Liver (tissue), 10 donors: ENCODE measurements at places on chromosomes 2 and 18. TPM values are rescaled to one million over a fixed set of nuclear protein-coding genes. Genes with fewer than 3 reads are reported as not detected.

The NEU4 gene
- 58.4 TPM for polyA plus RNA-seq

DNA sequence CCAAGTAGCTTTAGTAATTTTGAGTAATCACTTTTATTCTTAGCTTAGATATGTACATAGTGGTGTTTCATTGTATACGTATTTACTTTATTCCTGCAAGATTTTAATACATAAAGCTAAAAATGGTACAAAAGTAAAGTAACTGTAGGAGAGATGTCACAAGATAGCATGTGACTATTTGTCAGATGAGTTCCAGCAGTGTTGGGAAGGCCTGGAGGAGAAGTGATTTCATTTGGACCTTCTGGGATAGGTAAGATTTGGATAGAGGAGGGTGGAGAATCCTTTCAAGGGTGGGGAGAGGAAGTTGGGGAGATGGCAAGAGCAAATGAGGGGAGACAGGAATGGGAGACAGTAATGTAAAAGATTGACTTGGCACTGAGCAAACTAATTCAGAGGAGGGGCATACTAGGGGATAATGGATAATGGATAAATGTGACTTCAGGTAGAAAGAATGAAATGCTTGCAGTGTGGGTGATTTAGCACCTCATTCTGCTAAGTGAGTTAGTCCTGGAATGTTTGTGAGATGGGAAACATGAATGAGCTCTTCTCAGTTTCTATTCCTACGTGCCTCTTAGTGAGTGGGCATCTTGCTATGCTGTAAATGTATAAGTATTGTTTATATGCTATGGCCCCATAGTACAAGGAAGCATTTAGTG, 10.5 kb downstream of the WDR43 start:
- H3K4me3 ChIP-seq, result no peak overlapping the region
- H3K27me3 ChIP-seq, result no peaks in the 10 kb centered on the region
- no peak overlapping the region for H3K27ac ChIP-seq
- H3K36me3 ChIP-seq, result peaks cover 8% of the 10 kb centered on the region
- no peak for DNase-seq

DNA sequence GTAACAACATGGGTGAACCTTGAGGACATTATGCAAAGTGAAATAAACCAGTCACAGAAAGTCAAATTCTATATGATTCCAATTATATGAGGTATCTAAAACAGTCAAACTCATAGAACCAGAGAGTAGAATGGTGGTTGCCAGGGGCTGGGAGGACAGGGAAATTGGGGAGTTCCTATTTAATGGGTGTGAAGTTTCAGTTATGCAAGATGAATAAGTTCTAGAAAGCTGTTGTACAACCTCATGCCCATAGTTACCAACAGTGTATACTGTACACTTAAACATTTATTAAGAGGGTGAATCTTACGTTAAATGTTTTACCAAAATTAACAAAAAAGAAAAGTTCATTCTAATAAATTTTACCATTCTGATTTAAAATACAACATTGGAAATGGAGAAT, 92.7 kb upstream of the WDSUB1 start:
- DNase-seq, result no peak
- H3K27ac ChIP-seq, result no peak overlapping the region
- no peak overlapping the region for H3K4me3 ChIP-seq
- H3K27me3 ChIP-seq, result no peaks in the 10 kb centered on the region

DNA sequence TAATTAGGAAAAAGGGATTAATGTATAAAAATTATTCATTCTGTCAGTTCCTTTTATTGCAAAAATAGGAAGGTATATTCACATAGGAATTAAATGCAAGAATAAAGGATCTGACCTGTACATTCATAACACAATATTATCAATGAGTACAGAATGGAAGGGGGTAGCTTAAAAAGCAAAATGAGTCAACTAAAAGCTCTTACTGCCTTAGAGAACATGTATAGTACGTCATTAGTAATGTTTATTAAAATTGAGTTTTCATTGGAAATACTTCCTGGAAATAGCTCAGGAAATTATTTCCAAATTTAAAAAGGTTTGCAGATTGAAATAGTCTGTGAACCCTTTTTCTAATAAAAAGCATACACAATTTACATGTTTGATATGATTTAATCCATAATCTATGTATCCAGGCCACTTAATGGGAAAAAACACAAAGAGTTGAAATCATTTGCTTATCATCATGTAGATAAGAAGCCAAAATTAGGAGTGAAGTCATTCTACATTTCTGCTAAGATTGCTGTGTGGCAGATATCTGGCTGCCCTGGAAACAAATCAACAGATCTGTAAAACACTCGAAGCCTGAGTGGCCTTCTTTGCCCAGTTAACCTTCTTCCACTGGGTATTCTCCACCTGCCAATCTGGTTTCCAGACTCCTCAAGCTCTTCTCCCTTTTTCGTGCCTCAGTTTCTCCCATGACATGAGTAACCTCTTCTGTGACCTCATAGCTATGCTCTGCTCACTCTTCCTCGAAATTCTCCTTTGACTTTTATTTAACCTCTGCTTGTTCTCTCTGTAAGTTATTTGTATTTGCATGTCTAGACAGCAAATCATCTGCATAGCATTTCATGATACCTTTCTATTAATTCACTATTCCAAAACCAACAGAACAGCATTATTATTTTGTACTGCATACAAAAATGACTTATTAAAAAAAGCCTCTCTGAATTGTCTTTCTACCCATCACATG, 181.2 kb upstream of the REV1 start:
- no peaks in the 10 kb centered on the region for H3K27me3 ChIP-seq
- no peak overlapping the region for H3K27ac ChIP-seq
- H3K4me3 ChIP-seq, result no peak overlapping the region
- H3K4me1 ChIP-seq, result no peaks in the 10 kb centered on the region
- no peaks in the 10 kb centered on the region for H3K36me3 ChIP-seq

GRCh38 chr2:74374509-74375205, 5.5 kb downstream of the DCTN1 start:
- DNase-seq, result no peak
- H3K4me3 ChIP-seq, result no peak overlapping the region
